Skeletal muscle cell (primary cell): ENCODE measurements at places on chromosomes 4 and X.

DNA sequence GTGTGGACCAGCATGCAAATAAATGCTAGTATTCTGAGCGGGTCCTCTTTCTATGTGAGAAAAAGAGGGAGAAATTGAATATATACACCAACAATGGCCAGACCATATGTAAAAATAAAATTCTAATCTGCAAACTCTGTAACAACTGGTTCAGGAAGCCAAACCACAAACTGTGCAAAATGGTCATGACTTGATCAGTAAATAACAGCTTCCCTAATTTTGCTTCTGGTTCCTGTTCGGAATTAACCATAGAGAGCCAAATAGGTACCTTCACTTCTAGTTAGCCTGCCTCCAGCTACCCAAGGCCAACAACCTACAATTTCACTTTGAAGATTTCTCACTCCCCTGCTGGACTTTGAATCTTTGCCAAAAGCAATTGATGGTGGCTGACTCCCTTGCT lies 1313.2 kb downstream of the ADGRL3 start:
- DNase-seq, result no peak

DNA sequence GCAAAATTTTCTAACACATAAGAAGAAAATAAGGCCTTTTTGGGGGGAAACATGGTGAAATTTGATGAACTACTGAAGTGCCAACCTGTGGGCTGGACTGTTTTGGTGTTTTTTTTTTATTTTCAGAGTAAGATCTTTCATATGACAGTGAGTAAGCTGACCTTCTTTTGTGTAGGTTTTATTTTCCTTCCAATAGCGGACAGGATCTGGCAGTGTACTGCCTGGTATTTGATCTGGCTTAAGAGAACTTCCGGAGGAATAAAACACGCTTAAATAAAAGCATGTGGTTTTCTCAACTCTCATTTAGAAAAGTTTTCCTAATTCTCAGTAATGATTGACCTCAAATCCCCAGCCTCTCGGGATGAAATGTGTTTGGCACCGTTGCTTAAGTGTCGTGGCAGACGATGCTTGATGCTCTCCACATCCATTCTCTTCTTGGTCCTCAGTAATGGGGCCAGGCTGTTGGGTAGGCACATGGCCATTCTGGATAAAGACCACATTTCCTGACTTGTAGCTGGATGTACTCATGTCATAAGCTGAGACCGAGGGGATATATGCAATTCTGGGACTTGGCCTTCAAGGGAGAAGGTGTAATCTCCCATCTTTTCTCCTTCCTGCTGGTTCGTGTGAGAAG lies 65.6 kb upstream of the PDLIM3 start:
- DNase-seq, result no peak

DNA sequence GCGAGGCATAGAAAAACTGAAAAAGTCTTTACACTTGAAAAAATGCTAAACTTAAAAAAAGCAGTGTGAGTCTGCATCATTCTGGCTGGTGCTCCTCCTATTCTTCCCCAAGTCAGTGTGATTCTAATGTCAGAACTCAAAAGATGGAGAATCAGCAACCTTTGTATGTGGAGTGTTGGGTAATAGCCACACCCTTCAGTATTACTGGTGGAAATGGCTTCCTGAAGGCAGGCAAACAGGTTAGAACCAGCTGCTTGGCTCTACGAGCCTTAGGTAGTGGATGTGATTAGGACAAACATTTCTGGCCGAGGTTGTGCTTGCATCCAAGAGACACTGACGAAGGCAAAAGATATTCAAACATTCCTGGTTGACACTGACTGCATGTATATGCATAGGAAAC lies 353.4 kb upstream of the TACR3 start:
- DNase-seq, result no peak

DNA sequence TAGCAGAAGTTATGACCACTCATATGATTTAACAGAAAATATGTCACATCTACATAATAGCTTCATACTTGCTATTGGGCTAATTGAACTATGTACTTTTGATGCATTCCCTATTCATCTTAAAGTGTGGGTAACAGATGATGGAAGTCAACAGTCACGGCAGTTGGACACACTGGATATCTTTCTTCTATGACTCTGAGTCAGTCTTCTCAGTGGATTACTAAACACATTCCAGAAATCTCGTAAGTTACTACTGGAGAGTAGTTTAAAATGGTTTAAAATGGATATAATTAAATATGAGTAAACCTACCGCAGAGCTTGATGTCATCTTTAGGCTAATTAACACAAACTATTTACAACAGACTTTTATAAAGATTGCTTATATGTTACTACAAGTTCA lies 30.1 kb upstream of the CFAP299 start:
- no peak for DNase-seq

- no peak for DNase-seq
Measured at GRCh38 chr4:173449380-173449717, 50.4 kb upstream of the SCRG1 start.

GRCh38 chr4:140609548-140610425 lies 41.0 kb upstream of the UCP1 start:
- no peak for DNase-seq

GRCh38 chrX:122188751-122189150 lies 995.3 kb upstream of the GRIA3 start:
- no peak for DNase-seq
